Stimulated activated naive CD4-positive, alpha-beta T cell treated with Interleukin-2 at 50 U/mL for 16 hours (primary cell): ENCODE measurements at places on chromosomes 16 and 17.

DNA sequence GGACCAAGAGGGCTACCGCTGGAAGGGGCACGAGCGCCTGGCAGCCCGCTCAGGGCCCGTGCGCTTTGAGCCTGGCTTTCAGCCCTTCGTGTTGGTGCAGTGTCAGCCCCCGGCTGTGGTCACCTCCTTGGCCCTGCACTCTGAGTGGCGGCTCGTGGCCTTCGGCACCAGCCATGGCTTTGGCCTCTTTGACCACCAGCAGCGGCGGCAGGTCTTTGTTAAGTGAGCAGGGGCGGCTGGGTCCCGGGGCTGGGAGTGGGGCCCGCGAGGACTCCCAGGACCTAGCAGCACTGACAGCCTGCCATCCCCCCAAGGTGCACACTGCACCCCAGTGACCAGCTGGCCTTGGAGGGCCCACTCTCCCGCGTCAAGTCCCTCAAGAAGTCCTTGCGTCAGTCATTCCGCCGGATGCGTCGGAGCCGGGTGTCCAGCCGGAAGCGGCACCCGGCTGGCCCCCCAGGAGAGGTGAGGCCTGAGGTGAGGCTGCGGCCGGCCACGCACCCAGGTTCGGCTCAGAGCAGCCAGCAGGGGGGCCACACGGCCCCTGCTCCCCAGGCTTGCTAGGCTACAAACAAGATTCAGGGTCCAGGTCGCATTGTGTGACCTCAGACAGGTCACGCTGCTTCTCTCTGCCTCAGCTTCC lies 17.4 kb upstream of the MYO15B start:
- no peak for DNase-seq

DNA sequence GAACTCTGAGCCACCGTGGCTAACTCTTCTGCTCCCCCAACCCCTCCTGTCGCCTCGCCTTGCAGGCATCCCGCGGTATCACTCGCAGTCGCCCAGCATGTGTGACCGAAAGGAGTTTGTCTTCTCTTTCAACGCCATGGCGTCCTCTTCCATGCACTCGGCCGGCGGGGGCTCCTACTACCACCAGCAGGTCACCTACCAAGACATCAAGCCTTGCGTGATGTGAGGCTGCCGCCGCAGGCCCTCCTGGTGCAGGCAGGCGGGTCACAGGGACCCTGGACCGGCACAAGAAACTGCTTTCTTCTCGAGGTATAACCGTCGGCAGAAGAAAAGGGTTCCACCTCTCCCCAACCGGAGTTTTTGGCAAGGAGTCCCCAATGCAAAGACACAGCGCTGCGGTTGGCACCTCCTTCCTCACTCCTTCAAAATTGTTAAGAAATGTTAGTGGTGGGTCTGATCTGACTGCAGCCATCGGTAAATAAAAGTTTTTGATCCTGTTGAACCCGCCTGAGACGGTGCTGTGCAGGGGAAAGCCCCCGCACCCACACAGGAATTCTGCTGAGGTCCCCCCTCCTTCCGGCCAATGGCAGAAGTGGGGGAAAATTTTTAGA lies 2.6 kb downstream of the FOXF1 start:
- no peak for DNase-seq

DNA sequence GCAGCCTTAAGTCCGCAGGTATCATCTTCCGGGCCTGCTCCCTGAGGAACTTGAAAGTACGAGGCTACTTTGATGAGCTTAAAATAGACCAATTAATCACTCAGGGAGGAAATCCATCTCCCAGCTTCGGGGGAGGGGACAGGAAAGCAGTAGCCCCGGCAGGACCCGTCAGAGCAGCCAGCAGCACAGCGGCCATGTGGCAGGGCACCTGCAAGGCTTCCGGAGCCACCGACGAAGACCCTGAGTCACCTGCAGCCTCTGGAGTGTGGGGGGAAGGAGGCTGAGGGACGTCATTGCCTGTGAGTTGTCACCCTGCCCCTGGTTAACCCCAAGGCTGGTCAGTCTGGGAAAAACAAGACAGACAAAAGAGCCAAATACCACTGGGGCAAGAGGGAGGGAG lies 4.4 kb upstream of the CYB561 start:
- peak; percentile 10 for DNase-seq

- no peak for DNase-seq
These were observed 232.3 kb downstream of the ZFHX3 start for GRCh38 chr16:72815348-72816318.

GRCh38 chr17:81514739-81515529 lies 2.3 kb upstream of the ACTG1 start:
- DNase-seq = peak; percentile 64

DNA sequence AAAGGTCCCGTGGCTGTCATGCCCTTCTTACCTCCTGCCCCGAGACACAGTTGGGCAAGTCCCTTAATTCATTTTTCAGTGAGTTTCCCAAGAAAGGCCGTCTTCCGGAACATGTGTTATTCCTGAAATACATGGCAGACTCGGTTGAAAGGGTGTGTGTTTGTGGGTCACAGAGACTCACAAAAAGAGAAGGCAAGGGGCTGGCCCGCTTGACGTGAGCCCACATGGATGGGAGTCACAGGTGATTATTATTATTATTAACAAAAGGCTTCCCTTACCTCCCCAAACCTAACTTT lies 34.1 kb upstream of the CCR7 start:
- DNase-seq = no peak

GRCh38 chr16:74944466-74944865 lies 40.5 kb downstream of the WDR59 start:
- DNase-seq = no peak

DNA sequence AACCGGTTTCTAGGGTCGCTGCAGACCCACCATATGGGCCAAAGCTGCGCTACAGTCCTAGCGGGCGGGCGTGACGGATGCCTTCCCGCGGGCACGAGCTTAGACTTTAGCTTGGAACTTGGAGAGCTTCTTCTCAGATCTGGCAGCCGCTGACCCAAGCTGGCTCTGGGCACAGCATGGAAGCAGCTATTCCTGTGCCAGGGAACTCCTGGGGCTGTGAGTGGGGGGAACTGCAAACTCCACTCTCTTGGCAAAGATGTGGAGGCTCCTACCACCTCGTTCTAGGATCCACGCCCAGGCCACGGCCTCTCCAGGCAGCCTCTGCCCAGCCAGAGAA lies 8.8 kb downstream of the FAAP100 start:
- DNase-seq = no peak

DNA sequence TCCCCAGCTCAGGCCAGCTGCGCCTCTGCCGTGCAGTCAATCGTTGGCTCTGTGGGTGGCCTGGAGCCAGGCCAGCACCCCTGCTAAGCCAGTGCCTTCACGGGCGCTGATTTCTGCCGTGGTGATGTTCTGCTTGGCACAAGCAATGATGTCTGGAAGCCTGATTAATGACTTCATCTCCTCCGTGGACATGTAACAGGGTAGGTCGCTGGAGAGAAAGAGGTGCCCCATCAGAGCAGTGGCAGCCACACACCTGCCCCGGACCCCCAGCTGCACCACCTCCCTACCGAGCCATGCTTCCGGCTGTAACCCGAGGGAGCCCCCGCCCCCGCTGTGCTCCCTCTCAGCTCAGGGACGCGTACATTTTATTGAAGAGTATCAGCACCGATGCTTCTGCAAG lies 1.9 kb downstream of the ARL16 start:
- DNase-seq = no peak

- DNase-seq = no peak
These were observed 11.1 kb upstream of the ATP2C2 start for GRCh38 chr16:84357191-84357651.

- DNase-seq = no peak
These were observed 401 bp downstream of the ARL16 start for GRCh38 chr17:81683208-81683583.

- DNase-seq = no peak
These were observed 15.1 kb upstream of the TIMP2 start for GRCh38 chr17:78940258-78940657.

DNA sequence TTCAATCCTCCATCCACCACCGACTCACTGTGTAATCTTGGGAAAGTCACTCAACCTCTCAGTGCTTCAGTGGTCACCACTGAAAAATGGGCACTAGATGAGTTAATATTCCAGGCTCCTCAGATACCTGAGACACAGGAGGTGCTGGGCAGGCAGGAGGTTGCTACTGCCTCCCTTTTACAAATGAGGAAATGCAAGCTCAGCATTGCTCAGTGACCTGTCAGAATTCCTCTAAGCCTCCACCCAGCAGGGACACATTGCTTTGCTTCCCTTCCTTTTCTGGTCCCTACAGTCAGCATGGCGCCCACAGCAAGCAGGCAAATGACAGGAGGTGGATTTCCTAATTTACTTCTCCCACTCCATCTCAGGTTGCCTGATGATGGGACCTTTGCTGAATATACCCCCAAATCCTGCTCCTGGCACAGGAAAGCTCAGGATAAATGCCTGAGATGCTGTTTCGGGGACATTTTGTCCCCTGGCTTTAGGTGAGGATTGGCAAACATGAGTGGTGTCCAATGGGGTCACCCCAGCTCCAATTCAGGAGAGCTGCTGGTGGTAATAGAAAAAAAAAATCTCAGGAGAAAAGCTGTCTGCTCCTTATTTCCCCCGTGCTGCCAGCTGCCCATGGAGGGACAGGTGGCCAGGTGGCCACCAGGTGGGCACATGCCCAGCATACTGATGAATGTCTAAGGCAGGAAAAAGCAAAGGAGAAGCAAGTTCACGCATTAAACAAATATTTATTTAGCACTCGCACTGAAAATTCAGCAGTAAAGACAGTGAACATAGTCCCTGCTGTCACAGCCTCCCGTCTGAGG lies 5.0 kb upstream of the KRT13 start:
- DNase-seq = no peak

GRCh38 chr16:48560692-48561091 lies 49.3 kb downstream of the N4BP1 start:
- no peak for DNase-seq

DNA sequence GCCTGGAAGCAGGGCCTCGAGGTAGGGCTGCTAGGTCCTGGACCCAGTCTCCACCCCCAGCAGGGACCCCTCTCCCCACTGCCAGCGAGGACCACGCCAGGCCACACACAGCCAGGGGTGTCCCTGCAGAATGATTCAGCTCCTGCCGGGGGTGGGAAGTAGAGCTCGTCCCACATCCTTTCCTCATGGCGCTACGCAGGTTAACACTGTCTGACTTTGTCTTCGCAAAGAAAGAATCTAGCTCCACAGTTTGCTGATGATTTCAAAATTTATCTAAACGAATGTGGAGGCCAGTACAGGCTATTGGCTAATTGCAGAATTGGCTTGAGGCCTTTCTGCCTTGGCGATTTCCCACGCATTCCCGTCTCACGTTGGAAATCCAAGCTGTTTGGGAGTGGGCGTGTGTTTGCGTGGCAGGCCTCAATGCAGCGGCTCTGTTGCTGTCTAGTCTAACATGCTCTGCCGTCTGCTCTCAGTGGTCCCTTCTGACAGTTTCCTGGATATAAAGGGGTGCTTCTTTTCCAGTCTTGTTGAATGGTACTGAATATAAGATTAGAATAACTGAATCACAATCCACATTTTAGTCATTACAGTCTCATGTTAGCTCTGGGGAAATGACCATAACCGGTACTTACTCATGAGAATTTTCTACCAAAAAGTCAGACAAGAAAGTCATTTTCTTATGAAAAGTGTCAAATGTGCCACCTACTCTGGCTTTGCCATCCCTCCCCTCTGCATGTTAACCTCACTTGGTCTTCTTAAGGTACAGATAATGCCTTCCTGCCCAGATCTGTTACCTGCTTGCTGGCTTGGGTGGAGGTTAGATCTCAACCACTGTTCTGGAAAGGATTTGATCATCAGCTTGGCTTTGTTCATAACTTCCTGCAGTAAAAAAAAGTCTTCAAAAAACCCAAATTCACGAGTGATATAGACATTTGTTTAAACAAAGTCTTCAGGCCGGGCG lies 252.4 kb downstream of the NTN1 start:
- DNase-seq = peak; percentile 25

DNA sequence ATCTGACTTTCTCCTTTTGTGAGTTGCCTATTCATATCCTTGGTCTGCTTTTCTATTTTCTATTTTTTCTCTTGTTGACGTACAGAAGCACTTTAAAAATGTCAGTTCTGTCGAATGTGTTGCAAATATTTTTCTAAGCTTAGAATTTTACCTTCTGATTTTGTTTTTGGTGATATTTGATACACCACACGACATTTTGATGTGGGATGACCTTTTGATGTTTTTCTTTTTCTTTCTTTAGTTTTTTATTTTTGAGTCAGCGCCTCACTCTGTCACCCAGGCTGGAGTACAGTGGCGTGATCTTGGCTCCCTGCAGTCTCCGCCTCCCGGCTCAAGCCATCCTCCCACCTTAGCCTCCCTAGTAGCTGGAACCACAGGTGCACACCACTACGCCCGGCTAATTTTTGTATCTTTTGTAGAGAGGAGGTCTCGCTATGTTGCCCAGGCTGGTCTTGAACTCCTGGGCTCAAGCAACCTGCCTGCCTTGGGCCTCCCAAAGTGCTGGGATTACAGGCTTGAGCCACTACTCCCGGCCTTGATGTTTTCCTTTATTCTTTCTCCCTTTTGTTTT lies 39.6 kb downstream of the WSB1 start:
- no peak for DNase-seq

DNA sequence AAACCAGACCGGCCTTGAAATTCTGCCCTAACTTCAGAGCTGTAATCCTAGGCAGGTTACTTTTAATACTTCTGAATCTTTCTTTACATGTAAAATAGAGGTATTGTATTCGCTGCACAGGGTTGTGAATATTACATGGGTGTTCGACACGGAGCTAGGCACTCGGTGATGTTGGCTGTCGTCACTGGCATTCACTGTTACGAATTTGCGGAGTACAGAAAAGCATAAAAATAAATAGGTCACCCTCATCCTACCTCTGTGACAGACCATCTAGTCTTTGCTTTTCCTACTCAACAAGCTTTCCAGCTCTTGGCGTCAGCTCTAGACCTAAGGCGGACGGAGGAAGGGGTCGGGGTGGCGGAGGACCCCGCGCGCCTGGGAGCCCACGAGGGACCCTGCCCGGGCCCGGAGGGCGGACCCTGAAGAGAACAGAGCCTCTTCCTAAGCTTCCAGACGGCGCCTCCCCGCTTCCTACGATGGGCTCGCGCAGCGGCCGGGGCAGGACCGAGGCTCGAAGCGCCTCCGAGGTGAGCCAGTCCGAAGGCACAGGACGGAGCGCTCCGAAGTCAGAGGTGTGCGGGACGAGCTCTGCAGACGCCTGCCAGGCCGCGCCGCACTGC lies 879 bp upstream of the SPG7 start:
- no peak for DNase-seq

DNA sequence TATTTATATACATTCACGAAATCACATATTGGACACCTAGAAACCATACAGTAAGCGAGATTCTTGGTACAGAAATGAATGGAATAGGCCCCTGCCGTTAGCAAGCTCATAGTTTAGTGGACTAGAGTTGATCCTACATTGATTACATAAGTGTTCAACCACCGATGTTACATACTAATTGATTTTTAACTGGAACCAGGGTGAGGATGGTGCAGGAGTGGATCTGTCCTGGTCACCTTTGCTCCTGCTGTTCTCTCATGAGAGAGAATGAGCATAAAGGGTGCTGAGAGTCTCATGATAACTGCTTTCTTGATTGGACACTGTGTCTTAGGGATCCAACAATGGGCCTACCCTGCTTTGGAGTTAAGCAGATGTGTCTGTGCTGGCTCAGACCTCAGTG lies 13.9 kb downstream of the MAP2K4 start:
- no peak for DNase-seq
